Naive thymus-derived CD4-positive, alpha-beta T cell (primary cell): ENCODE measurements at places on chromosomes 5 and 9. TPM values are rescaled to one million over a fixed set of nuclear protein-coding genes. Genes with fewer than 3 reads are reported as not detected.
A peak's percentile ranks its signal among the peaks of the same experiment; 100 is the strongest.

GRCh38 chr9:110143950-110144545, 63.9 kb downstream of the C9orf152 start:
- DNase-seq: peak; percentile 36

- DNase-seq: no peak
Observed at GRCh38 chr5:39464088-39464487, 39.3 kb upstream of the DAB2 start.

Gene TAS2R1
- not detected for total RNA-seq

GRCh38 chr9:79616971-79617370, 45.2 kb downstream of the TLE4 start:
- no peak for DNase-seq

Gene STING1
- total RNA-seq: 212 and 213 TPM in 2 replicates

DNA sequence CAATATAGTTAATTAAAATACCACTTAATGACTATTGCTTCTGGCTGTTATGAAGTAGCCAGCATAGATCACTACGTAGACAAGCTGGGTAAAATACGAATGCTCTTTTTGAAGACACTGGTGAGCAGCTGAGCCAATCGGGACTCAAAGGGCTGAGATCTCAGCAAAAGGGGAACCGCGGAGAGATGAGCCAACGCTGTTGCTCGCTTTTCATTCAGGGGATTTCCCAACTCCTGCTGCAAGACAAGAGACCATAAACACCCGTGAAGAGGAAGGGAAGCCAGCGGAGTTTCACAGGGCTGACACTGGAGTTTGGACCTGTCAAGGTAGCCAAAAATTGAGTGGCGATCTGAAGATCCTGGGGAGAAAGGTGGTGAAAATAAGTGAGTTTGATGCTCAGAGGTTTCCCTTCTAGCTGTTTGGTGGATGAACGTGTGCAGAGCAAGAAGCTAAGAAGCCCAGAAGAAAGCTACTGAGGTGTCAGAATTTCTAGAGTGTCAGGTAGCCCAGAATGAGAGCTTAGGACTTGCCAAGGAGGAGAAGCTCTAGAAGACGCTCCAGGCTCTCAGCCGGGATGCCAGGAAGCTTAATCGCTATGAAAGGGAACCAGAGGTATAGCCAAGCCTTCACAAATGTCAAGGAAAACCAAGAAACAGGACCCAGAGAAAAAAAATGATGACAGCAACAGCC, 79.6 kb upstream of the RNU6ATAC start:
- peak; percentile 64 for DNase-seq
